ENCODE measurements at places on chromosomes 3 and 15.
A peak's percentile ranks its signal among the peaks of the same experiment; 100 is the strongest.

- DNase-seq = no peak
Measured at GRCh38 chr3:140251678-140252077, 316.7 kb downstream of the CLSTN2 start.

DNA sequence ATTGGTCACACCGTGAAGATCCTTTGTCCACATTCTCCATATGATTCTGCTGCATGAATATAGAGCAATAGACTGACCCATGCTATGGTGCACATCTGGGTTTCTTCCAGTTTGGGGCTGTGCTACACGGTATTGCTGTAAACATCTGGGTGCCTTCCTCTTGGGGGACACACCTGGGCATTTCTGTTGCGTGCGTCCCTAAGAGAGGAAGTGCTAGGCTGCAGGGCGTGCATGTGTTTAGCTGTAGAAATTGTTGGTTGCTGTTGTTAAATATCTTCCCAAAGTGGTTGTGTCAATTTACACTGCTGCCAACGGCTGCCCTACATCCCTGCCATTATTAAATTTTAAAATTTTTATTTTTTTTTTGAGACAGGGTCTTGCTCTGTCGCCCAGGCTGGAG is 52.4 kb downstream of the NUP210 start:
- DNase-seq = no peak

- DNase-seq = no peak
Measured at GRCh38 chr3:130827486-130827885, 66.4 kb upstream of the ATP2C1 start.

DNA sequence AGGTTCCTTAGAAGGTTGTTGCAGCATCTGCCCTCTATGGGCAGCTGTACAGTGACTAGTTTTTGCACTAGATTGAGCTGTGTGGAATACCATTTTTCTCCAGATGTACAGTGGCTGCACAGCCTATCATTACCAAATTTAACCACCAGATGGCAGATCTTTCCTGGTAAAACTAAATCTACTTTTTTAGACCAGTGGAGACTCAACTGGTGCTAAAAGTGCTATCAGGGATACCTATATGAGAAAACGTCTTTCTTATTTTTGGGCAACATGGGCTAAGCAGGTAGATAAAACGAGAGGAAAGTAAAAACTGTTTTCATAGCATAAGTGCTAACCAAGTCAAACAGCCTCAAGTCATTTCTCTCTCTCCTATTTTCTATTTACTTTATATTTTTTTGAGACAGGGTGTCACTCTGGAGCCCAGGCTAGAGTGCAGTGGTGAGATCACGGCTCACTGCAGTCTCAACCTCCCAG is 21.2 kb downstream of the IGSF10 start:
- DNase-seq = peak; percentile 75

DNA sequence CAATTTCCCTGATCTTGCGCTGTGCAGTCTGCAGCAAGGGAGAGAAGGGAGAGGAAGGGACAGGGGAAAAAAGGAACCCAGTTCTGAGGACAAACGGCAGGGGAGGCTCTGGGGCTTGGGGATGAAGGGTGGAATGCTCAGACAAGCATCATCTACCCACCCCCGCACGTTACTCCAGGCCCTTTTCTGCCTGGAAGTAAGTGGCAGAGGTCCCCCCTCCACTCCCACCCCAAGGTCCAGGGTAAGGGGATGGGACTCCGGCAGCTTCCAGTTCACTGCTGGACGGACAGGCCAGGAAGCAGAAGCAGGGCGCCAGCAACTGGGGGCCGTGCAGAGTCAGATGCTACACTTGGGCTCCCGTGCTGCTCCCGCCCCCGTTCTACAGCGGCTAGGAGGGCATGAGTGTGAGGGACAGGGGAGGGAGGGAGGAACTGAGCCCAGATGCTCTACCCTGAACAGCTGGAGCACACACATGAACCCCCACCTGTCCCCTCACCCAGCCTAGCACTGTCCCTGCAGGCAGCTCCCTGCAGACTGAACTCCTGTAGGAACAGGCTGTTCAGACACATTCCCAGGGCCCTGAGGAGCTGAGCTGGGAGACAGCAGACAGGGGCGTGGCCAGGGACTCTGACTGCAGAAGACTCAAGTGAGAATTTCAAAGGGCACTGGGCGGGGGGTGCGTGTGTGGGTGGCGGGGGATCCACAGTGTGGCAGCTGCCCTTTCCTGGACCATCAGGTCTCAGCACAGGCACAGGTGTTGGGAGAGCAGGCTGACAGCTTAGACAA is 59.7 kb downstream of the SENP2 start:
- DNase-seq = no peak

DNA sequence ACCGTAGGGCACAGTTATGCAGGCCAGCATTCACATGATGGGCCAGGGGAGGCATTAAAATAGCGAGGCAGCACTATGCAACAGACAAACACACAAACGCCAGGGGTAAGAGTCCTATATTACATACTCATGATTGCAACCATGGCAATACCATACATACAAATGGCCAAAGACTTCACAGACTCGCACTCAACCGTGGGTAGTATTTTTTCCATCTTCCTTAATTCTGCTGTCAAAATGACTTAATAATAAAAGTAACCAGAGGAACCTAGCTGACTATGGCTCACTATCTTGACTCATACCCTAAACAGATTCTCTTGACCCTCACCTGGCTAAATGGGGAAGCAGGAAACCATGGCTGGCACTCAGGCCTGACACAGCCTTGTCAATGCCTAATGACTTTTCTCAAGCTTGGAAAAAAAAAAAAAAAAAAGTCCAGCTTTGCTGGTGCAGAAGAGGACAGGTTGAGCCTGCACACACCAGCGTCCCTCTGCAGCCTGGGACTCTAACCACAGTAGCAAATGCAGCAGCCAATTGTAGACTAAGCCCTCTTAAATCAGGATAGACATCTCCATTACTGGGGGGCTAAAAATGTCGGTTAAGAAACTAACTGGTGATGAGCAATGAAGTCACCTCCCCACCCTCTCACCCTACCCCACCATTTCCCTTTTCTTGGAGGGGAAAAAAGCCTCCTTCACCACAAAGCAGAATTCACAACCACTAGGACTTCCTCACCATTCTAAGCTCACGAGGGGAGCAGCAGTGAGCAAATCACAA is 23.1 kb downstream of the CCDC12 start:
- no peak for DNase-seq

DNA sequence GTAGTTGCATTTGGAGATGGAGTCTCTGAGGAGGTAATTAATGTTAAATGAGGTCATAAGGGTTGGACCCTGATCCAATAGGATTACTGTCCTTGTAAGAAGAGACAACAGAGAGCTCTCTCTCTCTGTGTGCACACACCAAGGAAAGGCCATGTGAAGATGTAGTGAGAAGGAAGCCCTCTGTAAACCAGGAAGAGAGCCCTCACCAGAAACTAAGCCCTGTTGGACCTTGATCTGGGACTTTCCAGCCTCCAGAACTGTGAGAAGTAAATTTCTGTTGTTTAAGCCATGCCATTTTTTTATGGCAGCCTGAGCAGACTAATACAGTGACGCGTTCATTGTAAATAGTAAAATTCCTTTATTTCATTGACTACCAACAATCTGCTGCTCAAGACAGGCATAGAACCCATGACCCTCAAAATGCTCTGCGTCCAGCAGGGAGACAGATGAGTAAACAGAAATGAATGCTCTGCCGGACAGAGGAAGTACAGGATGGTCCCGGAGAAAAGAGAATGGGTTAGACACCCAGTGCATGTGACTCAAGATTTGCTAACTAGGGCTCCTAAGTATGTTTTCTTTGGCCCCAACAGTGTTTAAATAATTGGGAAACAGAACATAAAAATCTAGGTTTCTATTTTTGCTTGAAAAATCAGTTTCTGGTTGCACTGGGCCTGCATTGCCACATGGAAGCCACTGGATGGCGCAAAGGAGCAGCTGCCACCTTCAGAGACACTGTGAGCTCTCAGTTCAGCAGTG is 37.9 kb upstream of the TNFAIP8L3 start:
- peak; percentile 100 for DNase-seq

DNA sequence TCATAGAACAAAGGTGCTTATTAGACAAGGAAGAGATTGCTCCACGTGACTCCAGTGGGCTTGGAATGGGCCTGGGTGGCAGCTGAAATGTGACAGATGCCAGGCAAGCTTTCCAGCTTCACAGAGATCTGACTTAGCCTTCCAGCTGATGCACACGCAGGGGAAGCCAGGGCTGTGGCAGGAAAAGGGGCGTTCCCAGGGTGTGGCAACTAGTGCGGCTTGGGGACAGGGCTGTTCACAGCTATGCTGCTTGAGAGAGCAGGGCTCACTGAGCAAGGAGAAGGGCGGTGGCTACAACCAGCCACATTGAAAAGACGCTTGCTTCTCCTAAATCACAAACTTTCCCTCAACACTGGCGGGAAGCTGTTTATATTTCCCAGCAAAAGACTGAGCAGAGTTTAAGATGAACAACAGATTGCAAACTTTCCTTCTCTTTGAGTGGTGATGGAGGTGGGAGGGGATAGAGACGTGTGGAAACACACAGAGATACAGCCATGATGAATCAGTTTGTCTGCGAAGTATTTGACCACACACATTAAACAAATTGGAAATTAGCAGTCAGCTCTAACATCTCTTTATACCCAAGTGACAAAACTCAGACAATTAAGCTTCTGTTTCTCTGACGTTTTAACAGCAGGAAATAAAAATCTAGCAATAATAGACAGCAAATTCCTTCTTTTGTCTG is 127.5 kb downstream of the BDH1 start:
- DNase-seq = peak; percentile 53

- no peak for DNase-seq
Measured at GRCh38 chr15:42453826-42454225, 37.1 kb downstream of the ZNF106 start.

DNA sequence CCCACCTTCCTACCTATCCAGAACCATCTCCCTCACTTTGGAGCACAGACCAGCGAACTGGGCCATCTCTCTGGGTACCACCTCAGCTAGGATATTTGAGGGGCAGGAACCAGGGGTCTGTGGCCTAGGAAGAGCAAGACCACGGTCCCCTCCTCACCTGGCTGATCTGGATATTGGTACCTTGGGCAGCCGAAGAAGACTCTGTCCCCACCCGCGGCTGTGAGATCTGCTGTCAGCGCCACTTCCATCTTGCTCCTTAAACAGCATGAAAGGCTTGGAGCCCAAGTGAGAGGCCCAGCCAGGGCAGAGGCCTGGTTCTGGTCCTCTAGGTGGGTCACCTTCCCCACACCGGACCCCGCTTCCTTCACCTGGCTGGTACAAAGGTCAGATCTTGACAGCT is 26.6 kb downstream of the SEC61A1 start:
- DNase-seq = no peak

DNA sequence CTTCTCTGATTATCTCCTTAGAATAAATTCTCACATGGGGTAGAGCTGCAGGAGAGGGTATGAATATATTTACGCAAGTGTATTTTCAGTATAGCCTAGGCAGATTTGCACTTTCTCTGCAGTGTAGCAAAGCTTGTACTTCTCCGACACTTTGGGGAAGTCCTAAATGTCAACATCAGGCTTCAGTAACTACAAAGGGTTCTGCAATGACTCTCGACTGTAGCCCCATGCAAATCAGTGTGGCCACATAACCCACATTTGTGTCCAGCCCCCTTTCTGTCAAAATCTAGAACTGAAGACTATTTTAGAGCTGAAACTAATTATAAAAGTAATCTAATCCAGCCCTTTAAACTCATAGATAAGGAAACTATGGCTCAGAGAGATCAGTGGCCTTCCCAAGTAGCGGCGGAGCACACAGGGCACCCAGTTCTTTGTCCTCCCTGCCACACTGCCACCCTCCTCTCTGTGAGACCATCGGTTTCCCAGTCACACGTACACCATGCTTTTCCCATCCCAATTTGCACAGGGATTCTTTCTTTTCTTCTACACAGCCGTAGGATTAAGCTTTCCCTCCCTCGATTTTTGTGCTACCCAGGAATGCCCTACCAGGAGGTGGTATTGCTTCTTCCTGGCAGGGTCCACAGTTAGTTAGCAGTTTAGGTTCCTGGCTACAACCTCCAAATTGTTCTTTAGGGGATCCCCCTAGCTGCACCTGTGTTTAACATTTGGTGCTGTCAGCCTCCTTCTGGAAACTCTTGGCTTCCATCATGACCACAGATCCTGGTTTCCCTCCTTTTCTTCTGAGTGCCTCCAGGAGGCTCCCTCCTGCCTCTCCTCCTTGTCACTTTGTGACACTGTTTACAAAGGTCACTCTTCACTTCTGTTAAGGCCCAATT is 22.9 kb downstream of the MRAS start:
- DNase-seq = no peak

DNA sequence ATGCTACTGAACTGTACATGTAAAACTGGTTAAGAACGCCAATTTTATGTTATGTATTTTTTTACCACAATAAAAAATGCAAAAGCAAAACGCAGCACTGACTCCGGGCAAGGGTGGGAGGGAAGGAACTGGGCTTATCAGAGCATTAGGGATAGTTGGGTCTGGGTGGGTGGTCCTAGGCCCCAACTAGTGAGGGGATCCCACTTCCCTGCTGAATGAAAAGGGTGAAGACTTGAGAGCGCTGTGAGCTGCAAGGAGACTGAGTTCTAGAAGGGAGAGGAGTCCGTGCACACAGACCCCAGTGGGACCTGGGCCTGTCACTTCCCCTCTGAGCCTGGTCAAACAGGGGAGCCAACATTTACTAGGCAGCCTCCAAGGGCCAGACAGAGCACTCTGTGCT is 98.6 kb downstream of the TPRA1 start:
- DNase-seq = no peak

DNA sequence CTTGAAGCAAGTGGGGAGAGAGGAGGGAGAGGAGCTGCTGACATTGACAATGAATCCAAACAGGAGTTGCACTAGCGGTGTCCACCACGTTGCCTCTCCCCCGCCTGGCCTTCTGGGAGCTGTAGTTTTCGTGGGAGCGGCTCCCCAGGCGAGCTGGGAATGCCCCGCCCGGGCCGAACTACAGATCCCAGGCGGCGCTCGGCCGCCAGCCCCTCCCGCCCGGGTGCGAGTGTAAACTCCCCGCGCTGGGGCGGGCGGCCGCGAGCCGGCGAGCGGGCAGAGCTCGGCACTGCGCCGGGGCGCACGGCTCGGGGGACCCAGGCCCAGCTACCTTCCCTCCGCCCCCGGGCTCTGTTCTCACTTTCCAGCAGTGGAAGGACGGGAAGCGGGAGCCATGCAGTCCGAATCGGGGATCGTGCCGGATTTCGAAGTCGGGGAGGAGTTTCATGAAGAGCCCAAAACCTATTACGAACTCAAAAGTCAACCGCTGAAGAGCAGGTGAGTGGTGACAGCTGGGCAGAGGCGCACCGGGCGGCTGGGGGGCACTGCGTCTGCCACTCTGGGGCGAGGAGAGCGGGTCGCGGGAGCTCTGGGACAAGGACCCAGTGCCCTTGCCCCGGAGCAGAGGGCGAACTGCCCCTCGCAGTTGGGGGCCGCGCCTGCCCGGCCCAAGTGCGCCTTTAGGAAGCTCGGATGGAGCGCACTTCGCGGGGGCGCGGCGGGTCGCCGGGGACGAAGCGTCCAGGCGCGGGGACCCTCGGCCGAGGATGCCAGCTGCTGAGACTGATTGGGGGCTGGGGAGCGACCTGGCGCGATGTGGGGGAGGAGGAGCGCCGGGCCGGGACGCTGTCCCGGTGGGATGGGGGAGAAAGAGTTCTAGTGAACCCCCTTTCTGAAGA is at the start of gene MITF:
Gene MITF (plus strand): TSS at position 261 of the 899 bp plus-strand sequence. CDS start 134 bp downstream, at position 395.
- DNase-seq = peak; percentile 96

GRCh38 chr3:196341137-196341536 is 2.9 kb upstream of the TM4SF19 start:
- DNase-seq = peak; percentile 77

All from HCEC 1CT (cell line).